Right ventricle myocardium inferior (tissue), 1 donor: ENCODE measurements at places on chromosomes 6 and 20.

DNA sequence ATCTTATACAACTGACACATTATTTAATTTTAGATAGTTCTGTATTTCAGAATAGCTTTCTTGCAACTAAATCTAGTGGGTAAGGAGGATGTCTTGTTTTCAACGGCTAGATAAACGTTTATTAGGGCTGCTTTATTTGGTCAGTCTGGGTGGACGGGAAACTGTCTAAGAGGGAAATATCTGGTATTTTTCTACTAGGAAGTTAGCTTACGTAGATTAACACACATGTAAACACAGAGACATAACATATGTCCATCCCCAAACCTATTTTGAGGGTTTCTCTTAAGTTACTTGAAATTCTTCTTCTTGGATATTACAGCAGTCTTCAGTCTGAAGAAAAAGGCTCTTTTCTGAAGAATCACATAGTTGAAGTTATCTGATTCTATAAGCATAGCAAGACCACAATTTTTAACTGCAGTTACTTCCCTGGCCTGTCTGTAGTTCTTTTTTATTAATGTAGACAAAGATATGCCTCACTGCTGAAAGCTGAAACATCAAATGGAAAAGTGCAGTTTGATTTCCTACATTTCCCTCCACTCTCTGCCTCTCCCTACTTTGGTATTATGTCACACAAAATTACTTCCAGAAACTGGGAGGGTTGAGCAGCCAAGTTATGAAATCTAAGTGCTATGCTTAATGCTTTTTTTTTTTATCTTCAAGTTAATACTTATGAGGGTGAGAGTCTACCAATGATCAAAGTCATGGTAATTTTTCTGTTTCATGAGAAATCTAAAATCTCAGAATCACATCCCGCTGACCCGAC, 37.4 kb downstream of the PLAGL1 start:
- no peak for DNase-seq

- DNase-seq: no peak
These were observed 214.3 kb upstream of the MARCKS start for GRCh38 chr6:113642714-113643406.

DNA sequence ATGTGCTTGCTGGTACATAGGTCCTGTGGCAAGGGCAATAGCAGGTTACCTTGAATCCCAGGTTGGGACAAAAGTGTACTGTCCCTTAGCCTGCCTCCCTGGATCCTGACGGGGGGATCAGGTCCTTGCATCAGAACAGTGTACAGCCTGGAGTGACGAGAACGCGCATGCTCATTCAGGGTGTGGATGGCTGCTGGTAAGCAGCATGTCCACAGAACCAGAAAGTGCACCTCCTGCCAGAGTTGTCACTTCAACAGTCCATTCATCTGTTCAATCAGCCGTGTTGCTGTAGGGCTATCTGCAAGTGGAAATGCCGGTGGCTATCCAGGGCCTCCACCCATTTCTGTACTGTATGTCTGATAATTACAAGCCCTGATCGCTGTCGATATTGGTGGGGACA, 236.3 kb upstream of the SOX4 start:
- no peak for DNase-seq

- no peak for DNase-seq
These were observed 125.8 kb upstream of the NXT1 start for GRCh38 chr20:23224806-23225205.

GRCh38 chr6:8686077-8686476, 250.7 kb upstream of the SLC35B3 start:
- DNase-seq: no peak

DNA sequence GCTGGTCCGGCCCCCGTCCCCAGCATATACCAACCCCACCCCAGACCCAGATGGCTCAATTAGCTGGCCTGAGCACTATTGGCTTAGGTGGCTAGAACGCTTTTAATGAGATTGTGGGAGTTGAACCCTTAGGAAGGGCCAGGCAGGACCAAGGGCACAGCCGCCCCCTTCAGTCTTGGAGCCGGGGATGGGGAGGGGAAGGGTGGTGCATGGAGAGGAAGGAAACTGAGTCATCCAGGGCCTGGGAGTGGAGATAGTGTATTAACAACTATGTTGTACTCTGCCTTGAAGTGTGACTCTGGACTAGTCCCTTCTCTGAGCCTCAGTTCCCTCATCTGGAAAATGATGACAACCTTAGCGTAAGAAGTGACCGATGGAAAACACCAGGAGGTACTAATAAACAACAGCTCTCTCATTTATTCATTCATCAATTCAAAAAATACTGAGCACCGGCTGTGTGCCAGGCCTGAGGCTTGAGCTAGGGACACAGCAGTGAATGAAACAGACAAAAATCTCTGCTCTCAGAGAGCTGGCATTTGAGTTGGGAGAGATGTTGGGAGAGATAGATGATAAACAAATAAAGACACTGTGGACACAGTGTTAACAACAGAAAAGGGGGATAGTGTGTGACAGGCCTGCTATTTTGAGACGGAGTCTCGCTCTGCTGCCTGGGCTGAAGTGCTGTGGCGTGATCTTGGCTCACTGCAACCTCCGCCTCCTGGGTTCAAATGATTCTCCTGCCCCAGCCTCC, 11.5 kb downstream of the PEDS1 start:
- no peak for DNase-seq

GRCh38 chr6:100176311-100176950, 182.4 kb upstream of the MCHR2 start:
- no peak for DNase-seq

GRCh38 chr6:157020398-157020797, 243.2 kb downstream of the ARID1B start:
- no peak for DNase-seq

DNA sequence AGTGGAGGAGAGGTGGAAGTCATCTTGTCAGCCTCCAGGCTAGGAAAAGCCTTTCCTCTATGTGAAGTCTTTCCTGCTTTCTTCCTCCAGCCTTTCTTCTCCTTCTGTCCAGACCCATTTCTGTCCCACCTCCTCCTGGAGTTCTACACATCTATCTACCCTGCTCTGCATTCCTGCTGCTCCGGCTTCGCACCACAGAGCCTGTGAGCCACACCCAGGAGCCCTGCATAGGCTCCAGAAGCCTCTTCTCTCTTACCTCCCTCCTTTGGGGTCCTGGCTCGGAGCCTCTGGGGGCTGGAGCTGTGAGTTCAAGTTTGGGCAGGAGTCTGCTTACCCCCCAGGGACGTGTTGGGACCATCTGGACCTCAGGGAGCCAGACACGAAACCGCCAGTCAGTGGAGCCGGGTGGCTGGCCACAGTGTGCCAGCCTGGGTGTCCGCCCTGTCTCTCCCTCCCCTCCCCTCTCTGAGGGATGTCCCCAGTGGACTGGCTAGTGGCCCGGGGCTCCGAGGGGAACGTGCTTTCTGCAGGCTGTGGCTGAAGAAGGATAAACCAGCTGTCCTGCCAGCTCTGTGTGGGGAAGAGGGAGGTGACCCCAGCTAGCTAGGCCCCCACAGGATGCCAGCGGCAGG, 99.2 kb downstream of the VEGFA start:
- no peak for DNase-seq

DNA sequence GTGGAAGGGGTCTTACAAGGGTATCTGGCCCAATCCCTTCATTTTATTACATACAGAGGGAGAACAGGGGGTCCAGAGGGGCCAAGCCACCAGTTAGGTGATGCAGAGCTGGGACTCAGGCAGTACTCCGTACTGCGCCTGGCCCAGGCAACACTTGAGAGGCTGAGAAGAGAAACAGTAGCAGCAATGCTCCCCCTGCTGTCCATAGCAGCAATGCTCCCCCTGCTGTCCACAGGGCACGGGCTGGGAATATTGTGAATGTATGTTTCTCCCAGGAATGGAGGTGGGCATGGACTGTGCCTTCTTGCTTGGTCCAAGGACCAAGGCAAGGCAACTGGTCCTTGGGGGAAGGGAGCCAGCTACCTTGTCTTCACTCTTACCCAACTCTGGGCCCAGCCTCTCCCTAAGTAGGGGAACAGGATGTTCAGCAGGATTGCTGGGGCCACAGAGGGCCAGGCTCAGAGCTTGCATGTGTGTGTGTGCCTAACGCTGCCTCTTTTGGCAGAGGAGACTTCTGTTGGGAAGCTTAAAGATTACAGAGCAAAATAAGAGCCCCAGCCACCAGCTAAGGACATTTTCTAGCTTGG, 14.8 kb upstream of the FAM83C start:
- no peak for DNase-seq

DNA sequence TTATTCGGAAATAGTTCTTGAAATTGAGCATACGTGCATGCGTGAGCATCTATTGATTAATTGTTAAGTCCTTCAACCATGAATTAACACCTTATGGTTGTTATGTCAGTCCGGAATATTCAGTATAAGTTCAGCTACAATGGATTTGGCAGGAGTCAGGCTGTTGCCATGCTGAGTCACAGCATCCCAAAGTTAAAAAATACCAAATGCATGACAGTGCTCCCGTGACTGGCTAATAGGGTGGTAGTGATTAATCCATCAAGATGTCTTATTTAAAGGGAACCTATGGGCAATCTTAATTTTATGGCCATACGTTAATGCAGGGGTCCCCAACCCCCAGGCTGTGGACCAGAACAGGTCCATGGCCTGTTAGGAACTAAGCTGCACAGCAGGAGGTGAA, 10.5 kb downstream of the RAE1 start:
- DNase-seq: no peak

- DNase-seq: no peak
These were observed 6.2 kb downstream of the PKHD1 start for GRCh38 chr6:52081237-52081636.

- DNase-seq: no peak
These were observed 36.0 kb downstream of the PIM1 start for GRCh38 chr6:37205997-37206340.

DNA sequence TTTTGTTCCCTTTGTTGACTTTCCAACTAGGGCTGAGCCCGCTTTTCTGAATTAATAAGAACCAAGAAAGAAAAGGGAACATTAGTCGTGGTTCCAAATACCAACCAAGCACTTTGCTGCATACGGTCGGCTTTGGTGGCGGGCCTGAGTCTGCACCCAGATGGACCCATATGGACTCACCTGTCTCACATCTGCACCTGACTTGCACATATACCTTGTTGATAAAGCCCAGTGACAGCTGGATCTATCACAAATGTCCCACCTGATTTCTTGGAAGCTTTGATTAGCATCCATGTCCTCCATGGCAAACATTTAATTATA, 39.0 kb downstream of the TPD52L1 start:
- DNase-seq: no peak

DNA sequence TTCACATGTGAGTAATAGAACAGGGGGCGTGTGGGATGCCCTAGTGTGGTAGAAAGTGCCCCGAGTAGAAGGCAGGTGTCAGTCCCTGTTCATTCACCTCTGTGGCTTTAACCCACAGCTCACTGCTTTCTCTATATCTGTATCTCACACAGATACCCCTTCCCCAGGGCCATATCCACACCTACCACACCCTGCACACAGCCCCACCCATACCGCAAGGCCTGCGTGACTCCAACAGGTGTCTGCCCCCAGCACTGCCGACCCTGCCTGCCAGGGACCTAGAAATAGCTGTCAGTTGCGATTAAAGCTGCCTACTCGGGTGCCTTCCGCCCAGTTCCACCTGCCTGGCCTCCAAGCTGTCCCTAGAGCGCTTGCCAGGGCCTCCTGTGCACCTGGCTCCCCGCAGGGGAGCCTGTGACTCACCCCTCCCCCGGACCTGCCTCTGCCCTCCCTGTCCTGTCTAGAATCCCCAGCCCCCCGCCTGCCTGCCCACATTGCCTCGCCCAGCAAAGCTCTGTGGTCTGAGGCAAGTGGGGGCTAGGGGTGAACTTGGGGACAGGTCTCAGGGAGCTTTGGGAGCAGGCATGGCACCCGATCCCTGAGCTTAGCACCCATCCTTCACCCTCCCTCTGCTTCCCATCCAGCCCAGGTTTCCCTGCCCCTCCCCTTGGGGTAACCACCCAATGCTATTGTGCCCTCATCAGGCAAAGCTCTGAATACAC, 38.3 kb upstream of the ID1 start:
- no peak for DNase-seq

- no peak for DNase-seq
These were observed 72.5 kb downstream of the ARHGAP18 start for GRCh38 chr6:129637340-129638054.

- DNase-seq: no peak
These were observed 68.4 kb downstream of the ID4 start for GRCh38 chr6:19905584-19905983.

DNA sequence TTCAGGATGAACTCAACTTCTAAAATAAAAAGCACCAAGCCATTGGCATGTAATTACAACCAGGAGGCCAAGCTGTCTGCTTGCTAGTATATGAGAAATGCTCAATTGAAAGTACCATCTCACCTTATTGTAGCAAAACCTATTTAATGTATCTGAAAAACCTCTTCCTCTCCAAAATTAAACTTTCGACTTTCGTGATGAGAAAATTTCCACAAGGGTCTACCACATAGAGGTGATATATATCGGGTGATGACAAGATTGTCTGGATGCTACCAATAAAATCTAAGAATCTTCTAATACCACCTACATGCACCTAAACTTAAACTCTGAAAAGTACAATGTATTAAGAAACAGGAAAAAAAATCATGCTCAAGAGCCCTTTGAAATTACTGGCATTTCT, 74.2 kb downstream of the ATXN1 start:
- no peak for DNase-seq

DNA sequence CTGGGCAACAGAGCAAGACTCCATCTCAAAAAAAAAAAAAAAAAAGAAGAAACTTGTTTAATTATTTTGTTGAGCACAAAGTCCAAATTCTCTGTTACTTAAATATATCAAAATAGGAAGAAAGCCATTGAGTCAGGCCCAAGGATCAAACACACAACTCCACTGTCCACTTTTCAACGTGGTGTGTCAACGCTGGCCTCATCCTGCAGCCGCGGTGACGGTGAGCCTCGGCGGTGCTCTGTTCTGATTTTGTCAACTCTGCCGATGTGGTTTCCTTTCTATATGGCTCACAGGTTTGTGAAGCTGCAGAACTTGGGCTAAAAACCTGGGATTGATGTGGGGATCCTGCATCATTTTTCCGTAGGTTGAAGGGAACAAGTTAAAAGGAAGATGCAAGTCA, 3.2 kb upstream of the SMOC2 start:
- no peak for DNase-seq

DNA sequence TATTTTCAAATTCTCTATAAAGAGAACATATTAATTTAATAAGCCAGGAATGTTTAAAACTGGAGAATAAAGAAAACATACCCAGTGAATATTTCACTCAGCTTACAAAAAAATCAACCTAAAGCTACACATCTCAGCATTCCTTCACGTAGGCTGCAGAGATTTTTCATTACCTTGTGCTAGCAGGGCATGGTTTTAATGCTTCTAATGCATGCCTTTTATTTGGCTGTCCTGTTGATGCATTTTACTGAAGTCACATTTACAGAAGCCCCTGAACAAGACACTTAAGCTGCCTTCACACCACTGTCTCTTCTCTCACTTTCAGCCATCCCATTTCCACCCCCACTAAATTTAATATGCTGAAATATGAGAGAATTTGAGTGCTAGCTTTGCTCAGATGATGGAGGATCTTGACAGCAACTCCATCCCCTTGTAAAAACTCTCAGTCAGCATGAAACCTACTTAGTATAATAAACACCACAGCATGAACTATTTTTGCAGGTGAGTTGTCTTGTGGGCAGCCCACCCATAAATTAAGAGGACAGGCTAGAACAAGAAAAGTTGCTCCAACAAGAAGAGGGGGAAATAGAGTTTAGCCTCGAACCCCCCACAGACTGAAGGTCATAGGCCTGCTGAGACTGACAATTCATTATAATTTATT, 159.4 kb downstream of the SIM1 start:
- no peak for DNase-seq
